Activated CD8-positive, alpha-beta memory T cell treated with anti-CD3 and anti-CD28 coated beads, Interleukin-2, amount 10 ng/mL, durations not matched to agents 7 days and 5 days (primary cell): ENCODE measurements at places on chromosomes 2 and 18. TPM values are rescaled to one million over a fixed set of nuclear protein-coding genes. Genes with fewer than 3 reads are reported as not detected.

ACTG2 gene
- total RNA-seq = not detected

DNA sequence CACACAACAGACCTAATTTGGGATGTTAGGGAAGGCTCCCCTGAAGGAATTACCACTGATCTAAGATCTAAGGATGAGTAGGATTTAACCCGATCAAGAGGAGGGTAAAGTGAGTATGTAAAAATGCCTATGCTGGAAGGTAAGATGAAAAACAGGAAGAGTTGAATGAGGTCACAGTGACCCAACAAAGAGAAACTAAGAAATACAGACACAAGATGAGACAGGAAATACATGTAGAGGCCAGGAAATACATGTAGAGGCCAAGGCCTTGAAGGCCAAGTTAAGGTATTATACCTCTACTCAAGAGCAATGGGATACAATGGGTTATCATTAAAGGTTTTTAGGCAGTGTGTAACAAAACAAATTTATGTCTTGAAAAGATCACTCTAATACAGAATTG, 131.6 kb upstream of the TANK start:
- peaks cover 7% of the 10 kb centered on the region for H3K27me3 ChIP-seq
- H3K4me3 ChIP-seq = no peak overlapping the region
- H3K27ac ChIP-seq = peak overlapping the region; percentile 71

DNA sequence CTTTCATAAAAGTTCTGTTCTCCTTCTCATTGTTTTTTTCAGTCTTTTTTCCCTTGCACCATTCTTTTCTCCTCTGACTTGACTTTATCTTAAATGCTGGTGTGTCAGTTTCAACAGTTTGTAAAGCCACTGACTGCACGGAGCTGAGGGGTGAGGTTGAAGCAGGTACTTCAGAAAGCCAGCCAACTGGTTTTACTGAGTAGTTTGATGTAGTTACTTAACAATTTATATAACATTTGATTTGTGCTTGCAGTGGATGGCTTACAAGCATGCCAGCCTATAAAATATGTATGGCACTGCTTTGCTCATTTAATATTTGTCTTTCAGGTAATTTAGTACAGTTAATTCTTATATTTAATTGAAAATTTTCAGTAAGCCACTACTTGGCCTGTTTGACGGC, 55.4 kb downstream of the FAM171B start:
- H3K4me1 ChIP-seq = no peaks in the 10 kb centered on the region
- no peak for DNase-seq
- no peak overlapping the region for H3K4me3 ChIP-seq
- H3K27ac ChIP-seq = no peak overlapping the region
- no peaks in the 10 kb centered on the region for H3K27me3 ChIP-seq
- no peaks in the 10 kb centered on the region for H3K36me3 ChIP-seq

RRM2 gene
- total RNA-seq = 506 TPM

DDX18 gene
- 55.3 TPM for total RNA-seq

- H3K27ac ChIP-seq = no peak overlapping the region
- no peaks in the 10 kb centered on the region for H3K36me3 ChIP-seq
- no peak overlapping the region for H3K4me3 ChIP-seq
- H3K4me1 ChIP-seq = no peaks in the 10 kb centered on the region
Measured at GRCh38 chr18:59616501-59616900, 80.7 kb downstream of the CCBE1 start.

RSAD2 gene
- 183 TPM for total RNA-seq

- DNase-seq = no peak
- no peaks in the 10 kb centered on the region for H3K4me1 ChIP-seq
- H3K4me3 ChIP-seq = no peak overlapping the region
- no peak overlapping the region for H3K27ac ChIP-seq
- H3K36me3 ChIP-seq = no peaks in the 10 kb centered on the region
Measured at GRCh38 chr2:150469706-150470274, 17.7 kb downstream of the RND3 start.

TGFA gene
- not detected for total RNA-seq

UNC50 gene
- total RNA-seq = 26.7 TPM

DNA sequence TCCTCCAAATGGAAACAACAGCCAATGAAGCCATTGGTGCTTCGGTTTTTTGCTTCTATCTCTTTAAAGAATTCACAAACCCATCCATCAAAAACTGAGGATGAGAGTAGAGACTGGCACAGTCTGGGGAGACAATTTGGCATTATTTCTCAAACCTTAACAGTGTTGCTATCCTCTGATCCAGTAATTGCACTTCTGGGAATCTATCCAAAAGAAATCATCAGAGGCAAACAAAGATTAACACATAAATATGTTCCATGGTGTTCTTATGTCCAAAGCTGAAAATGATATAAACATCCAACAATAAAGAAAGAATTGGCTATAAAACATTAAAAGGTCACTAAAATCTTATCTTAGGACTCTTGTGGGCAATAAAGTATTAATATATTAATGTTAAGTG, 35.1 kb downstream of the REEP1 start:
- H3K36me3 ChIP-seq = no peaks in the 10 kb centered on the region
- H3K4me1 ChIP-seq = no peaks in the 10 kb centered on the region
- no peak for DNase-seq
- H3K27me3 ChIP-seq = peaks cover 69% of the 10 kb centered on the region

DNA sequence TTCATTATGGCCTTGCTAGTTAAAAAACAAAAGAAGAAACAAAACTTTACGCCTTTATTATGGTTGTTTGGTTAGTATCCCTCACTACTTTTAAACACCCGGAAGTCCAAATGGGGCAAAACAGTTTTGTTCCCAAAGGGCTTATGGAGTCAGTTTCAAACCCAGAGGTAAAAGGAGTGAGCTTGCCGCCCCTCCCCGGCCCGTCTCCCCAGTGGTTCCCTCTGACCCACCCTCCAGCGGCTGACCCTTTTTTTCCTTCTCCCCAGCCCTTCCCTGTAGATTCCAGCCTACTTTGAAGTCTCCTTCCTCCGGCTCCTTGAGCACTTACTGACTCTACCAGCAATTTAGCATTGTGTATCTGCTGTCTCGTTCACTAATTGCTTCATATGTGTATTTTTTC, 209.2 kb downstream of the ICOS start:
- H3K36me3 ChIP-seq = no peaks in the 10 kb centered on the region
- peak overlapping the region; percentile 11 for H3K27ac ChIP-seq
- no peak for DNase-seq
- H3K27me3 ChIP-seq = peaks cover 36% of the 10 kb centered on the region
- H3K4me3 ChIP-seq = peak overlapping the region; percentile 69

DNA sequence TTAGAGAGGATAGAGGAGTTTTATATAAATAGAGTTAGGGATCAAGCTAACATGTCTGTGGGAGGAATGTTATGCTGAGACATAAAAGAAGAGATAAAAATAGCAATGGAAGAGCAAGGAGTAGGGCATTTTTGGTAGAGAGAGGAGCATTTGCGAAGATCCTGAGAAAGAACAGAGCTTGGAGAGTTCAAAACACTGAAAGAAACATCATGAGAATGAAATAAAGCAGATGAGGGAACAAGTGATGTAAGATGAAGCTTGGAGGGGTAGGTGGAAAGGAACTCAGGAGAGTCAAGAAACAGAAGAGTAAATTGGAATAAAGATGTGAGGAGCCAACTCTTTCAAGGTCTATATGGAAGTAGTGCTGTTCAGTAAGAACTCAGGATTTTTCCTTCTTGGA, 308.6 kb downstream of the PARD3B start:
- no peak for DNase-seq
- H3K4me1 ChIP-seq = no peaks in the 10 kb centered on the region
- H3K36me3 ChIP-seq = no peaks in the 10 kb centered on the region
- H3K27ac ChIP-seq = no peak overlapping the region

PLGLB1 gene
- 4.4 TPM for total RNA-seq

IL36G gene
- total RNA-seq = not detected

- H3K4me3 ChIP-seq = no peak overlapping the region
- no peaks in the 10 kb centered on the region for H3K27me3 ChIP-seq
- H3K4me1 ChIP-seq = peaks cover 43% of the 10 kb centered on the region
- no peak overlapping the region for H3K27ac ChIP-seq
Measured at GRCh38 chr18:708096-708495, 4.3 kb downstream of the ENOSF1 start.

GRCh38 chr2:217947383-217948350, 55.1 kb downstream of the TNS1 start:
- H3K4me1 ChIP-seq = peaks cover 18% of the 10 kb centered on the region
- H3K4me3 ChIP-seq = no peak overlapping the region

DNA sequence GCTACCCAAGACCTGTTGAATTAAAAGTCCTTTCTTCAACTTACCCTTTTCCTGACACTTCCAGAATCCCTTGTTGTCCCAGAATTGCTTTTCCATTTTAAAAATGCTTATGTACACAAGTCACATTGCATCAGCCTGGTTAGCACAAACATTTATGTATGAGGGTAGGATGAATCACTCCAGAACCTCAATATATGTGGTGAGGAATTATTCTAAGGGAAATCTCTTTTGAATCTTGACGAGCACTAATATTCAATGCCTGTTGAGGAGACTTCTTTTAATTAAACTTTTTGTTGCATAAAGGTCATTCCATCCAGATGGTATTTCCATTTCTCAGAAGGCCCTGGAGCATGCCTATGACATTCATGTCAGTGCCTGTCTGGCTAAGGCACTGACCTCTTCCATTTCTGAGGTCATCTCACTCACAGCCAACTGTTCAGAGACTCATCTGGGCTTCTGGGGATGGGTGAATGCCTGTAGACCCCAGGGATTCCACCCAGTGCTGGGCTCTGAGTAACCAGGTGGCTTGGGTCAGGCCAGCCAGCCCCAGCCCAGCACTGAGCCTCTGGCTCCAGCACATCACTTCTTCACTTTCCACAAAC, 28.2 kb downstream of the ACMSD start:
- no peaks in the 10 kb centered on the region for H3K4me1 ChIP-seq
- no peaks in the 10 kb centered on the region for H3K36me3 ChIP-seq
- DNase-seq = no peak
- H3K27ac ChIP-seq = no peak overlapping the region
- H3K27me3 ChIP-seq = no peaks in the 10 kb centered on the region

DNA sequence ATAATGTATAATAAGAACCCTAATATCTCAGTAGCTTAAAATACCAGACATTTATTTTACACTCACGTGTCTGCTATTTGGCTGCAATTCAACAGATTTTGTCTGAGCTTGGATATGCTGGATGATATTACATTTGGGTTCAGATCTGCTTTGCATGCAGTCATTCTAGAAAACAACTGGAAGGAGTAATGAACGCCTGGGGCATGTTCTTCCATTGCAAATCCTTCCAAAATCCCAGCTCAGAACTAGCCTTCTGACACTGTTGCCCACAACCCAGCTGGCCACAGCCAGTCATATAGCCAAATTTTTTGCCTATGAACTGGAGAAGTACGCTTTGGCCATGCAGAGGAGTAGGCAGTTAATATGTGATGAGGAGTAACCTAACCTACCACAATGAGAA, 597.8 kb upstream of the VRK2 start:
- H3K4me1 ChIP-seq = no peaks in the 10 kb centered on the region
- no peaks in the 10 kb centered on the region for H3K36me3 ChIP-seq
- no peak overlapping the region for H3K27ac ChIP-seq
- H3K27me3 ChIP-seq = no peaks in the 10 kb centered on the region

ASXL3 gene
- total RNA-seq = not detected

ANKRD30BL gene
- total RNA-seq = not detected

GRCh38 chr18:9715088-9715343, 6.9 kb downstream of the RAB31 start:
- no peak overlapping the region for H3K27ac ChIP-seq
- peaks cover 71% of the 10 kb centered on the region for H3K27me3 ChIP-seq
- peaks cover 22% of the 10 kb centered on the region for H3K4me1 ChIP-seq
- peaks cover 2% of the 10 kb centered on the region for H3K36me3 ChIP-seq
- no peak for DNase-seq

DNA sequence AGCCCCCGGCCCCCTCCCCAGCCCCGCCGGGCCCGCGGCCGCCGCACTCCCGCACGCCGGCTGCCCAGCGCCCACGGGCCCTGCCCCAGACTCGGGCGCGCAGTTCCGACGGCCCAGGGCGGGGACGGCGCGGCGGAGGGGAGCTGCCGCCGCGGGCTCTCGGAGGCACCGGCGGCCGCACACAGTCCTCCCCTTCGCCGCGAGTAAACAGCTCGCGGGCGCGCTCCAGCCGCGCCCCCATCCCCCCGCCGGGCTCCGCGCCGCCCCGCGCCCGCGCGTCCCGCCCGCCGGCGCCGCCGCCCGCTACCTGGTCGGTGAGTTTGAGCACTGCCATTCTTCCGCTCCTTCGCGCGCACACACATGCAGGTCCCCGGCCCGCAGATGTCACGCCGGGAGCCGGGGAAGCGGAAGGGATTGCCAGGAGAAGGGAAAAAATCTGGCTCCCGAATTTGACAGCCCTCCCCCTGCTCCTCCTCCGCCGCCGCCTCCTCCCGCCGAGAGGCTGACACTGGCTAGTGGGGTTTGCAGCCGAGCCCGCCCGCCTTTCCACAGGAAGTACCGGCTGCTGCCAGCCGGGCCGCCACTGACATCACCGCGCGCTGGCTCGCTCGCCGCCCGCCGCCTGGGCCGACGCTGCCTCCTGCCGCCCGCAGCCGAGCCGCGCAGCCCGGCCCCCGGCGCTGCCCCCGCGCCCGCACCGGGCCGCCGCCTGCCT, at the start of gene ANKRD44:
Gene ANKRD44 (minus strand): TSS at position 510 of the 715 bp plus-strand sequence. CDS start 176 bp downstream, at position 334.
- peak within 1 kb of the TSS; percentile 94 for H3K4me3 ChIP-seq
- H3K27me3 ChIP-seq = no peaks in the 10 kb centered on the region
- peak within 1 kb of the TSS; percentile 93 for H3K27ac ChIP-seq
- peaks cover 31% of the 10 kb centered on the region for H3K36me3 ChIP-seq
- peaks cover 56% of the 10 kb centered on the region for H3K4me1 ChIP-seq

DNA sequence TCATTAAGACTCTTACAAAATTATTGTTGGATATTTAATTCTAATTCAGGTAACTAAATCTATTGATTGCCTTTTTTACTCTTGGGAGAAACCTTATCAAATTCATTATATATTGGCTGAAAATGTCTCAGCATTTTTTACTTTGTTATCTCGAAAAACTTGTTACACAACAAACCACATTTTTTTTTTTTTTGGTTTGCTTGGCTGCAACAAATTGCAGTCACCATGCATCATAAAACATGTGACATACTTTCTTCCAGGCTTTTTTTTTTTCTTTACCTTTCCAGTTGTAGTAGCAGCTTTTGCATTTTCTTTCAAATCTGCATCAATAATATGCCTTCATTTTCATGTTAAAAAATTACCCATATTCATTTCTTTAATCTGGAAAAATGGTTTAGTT, 186.7 kb downstream of the TDRD15 start:
- no peak overlapping the region for H3K4me3 ChIP-seq
- H3K36me3 ChIP-seq = no peaks in the 10 kb centered on the region
- no peak for DNase-seq
- H3K27ac ChIP-seq = no peak overlapping the region
- H3K4me1 ChIP-seq = no peaks in the 10 kb centered on the region

LDLRAD4 gene
- 33.9 TPM for total RNA-seq

- H3K4me1 ChIP-seq = no peaks in the 10 kb centered on the region
- H3K4me3 ChIP-seq = no peak overlapping the region
- H3K27me3 ChIP-seq = no peaks in the 10 kb centered on the region
- no peak overlapping the region for H3K27ac ChIP-seq
- DNase-seq = no peak
Measured at GRCh38 chr2:194395818-194396217, 1261.2 kb upstream of the SLC39A10 start.

AMER3 gene
- not detected for total RNA-seq

UPP2 gene
- not detected for total RNA-seq

GKN1 gene
- total RNA-seq = not detected
